ENCODE measurements at places on chromosomes 1 and 21. TPM values are rescaled to one million over a fixed set of nuclear protein-coding genes. Genes with fewer than 3 reads are reported as not detected.

The G0S2 gene
- total RNA-seq = 0.37 TPM

- DNase-seq = peak; percentile 72
Measured at GRCh38 chr21:43361493-43362296, 65.2 kb downstream of the SIK1 start.

- no peak for DNase-seq
Measured at GRCh38 chr1:202113690-202114300, 8.9 kb upstream of the GPR37L1 start.

The HCRTR1 gene
- total RNA-seq = not detected

- DNase-seq = no peak
Measured at GRCh38 chr1:62844030-62844429, 60.1 kb downstream of the ATG4C start.

GRCh38 chr1:235275836-235276235, 52.1 kb downstream of the ARID4B start:
- no peak for DNase-seq

GRCh38 chr1:111948209-111949171, 41.0 kb downstream of the KCND3 start:
- no peak for DNase-seq

DNA sequence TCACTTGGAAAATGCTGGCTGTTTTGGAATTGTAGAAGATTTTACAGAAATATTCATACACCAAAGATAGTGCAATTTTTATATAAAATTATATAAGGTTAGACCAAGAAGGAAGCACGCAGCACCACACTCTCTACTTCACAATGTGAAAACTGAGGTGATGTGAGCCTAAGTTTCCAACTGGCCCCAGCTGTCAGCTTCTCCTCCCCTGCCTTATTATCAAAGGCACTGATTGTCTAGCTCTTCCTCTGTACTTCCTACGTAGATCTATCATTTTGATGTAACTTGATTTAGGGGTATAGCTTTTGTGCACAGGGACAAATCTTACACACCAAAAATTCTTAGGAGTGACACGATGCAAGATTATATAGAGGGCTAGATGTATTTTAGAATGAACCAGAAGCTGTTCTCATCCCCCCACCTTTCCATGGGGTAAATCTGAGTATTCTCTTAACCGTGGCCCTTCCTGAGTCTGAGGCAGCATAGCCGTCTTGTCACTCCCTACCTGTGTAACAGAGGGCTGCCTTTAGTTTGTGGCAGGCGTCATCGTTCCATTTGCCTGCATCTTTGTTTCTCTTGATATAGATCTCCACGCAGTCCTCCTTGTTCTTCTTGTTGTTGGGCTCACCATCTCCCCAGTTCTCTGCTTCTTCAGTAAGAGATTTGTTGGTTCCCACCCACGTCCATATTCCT, 3.4 kb downstream of the SELL start:
- DNase-seq = no peak

- no peak for DNase-seq
Measured at GRCh38 chr21:36055551-36055950, 4.8 kb downstream of the SETD4 start.

The CD53 gene
- 410 TPM for total RNA-seq

DNA sequence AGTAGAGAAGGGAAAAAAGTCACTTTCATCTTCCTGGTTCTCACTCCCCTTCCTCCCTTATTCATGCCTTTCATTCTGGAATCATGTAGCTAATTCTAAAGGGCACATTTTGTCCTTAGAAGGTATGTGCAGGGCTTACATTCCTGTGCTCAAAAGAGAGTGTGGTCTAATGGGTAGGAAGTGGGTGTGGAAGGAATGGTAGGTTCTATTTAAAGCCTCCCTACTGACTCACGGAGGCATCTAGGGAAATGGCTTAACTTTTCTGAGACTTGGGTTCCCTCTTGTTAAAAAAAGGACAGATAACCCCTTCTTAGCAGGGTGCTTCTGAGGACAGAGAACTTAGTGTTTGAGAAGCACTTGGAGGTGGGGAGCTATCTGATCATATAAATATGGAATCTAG, 249.3 kb upstream of the DUSP10 start:
- no peak for DNase-seq

DNA sequence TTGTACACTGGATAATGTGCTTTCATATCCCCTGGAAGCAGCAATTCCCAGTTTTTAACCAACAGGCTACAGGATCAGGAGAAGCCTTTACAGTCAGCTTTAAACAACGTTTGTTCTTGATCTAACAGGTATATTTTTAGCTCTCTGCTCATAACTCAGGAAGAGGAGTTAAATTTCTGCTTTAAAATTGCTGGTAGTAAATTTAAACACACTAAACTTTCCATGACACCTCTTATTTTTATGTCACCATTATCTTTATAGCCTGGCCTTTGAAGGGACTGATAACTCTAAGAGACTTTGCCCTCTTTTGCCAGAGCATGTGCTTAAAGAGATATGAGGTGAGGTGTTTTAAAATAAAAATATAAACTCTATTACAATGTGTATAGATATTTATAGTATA, 119.6 kb upstream of the BRINP3 start:
- no peak for DNase-seq
